ENCODE measurements at places on chromosomes 6 and 20.

GRCh38 chr6:131040866-131041265, 22.2 kb downstream of the EPB41L2 start:
- DNase-seq, result no peak

GRCh38 chr6:132812255-132812732, 2.1 kb upstream of the RPS12 start:
- DNase-seq, result no peak

DNA sequence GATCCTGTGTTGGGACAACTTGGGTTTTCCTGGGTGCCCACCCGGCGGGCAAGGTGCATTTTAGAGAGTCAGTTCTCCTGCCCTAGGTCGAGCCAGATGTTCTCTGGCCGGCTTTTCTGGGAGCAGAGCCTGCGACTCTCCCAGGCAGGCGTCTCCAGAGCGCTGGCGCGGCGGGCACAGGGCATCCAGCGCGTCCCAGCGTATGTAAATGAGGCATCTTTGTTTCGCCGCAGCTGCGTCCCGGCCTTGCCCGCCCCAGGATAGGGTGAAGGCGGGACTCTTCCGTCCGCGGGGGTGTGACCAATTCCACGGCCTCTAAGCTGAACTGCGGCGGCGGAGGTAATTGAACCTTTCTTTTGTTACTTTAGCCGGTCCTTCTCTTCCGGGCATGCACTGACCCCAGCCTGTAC, 9.1 kb downstream of the GRIK2 start:
- DNase-seq, result no peak

DNA sequence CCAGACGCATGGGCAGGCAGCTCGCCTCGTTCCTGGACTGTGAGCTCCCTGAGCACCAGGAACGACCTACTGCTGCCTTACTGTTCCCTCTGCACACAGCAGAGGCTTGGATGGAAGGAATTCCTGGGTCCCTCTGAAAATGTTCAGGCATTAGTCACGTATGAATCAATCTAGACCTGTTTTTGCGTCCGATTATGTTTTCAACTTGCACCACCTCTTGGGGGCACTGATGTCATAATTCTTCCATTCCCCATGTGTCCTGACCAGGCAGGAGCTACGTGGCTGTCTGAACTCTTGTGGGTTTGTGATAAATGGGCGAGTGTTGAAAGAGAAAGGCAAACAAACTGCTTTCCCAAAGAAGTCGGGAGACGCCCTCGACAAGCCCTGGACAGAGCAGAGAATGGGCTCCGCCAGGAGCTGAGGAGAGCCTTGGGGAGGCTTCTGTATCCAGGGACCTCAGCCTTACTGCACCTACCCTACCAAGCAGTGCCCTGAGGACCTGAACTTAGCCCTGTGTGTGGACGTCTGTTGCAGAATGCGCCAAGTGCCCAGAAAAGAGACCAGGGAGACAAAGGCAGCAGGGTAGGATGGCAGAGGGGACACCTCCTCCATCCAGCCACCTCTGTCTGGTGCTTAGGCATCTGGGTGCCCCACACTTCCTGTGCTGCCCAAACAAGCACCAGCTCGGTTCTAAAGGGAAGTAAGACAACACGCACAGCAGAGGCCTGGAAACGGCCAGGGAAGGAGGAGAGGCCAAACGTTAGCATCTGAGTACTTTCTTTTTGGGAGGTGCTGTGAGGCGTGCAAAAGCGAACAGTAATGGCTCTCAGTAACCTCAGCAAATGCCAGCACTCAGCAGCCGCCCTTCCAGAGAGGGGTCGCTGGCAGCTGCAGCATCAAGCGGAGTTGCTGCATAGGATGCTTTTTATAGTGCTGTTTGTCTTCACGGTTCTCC, 124.2 kb downstream of the LY86 start:
- DNase-seq, result no peak

- no peak for DNase-seq
These were observed 16.4 kb downstream of the CEBPB start for GRCh38 chr20:50207026-50207425.

DNA sequence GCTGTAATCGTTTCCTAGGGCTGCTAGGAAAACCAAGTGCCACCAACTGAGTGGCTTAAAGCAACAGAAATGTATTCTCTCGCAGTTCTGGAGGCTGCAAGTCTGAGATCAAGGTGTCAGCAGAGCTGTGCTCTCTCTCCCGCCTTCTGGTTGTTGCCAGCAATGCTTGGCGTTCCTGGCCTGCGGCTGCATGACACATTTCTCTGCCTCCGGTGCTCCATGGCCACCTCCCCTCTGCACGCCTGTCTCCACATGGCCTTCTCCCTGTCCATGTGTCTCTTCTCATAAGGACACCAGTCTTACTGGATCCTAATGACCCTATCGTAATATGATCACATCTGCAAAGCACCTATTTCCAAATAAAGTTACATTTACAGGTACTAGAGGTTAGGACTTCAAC, 91.7 kb upstream of the AKAP12 start:
- DNase-seq, result no peak

DNA sequence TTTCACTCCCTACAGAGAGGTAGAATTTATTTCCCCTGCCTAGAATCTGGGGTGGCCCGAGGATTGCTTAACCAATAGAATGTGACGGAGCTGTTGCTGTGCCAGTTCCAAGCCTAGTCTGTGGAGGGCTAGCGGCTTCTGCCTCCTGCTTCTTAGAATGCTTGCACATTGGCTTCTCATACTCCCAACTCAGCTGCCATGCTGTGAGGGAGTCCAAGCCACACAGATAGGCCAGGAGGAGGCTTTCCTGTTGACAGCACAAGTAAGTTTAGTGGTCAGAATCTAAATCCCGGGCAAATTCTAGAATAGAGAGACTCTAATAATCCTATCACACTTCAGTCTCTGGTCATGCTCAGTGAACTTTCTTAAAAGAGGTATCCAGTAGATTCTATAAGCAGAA, 57.5 kb upstream of the SNRPB2 start:
- DNase-seq, result peak; percentile 36

- no peak for DNase-seq
These were observed 19.4 kb downstream of the ALDH8A1 start for GRCh38 chr6:134930463-134930862.

- no peak for DNase-seq
These were observed 115.7 kb downstream of the RWDD2A start for GRCh38 chr6:83308833-83309232.

DNA sequence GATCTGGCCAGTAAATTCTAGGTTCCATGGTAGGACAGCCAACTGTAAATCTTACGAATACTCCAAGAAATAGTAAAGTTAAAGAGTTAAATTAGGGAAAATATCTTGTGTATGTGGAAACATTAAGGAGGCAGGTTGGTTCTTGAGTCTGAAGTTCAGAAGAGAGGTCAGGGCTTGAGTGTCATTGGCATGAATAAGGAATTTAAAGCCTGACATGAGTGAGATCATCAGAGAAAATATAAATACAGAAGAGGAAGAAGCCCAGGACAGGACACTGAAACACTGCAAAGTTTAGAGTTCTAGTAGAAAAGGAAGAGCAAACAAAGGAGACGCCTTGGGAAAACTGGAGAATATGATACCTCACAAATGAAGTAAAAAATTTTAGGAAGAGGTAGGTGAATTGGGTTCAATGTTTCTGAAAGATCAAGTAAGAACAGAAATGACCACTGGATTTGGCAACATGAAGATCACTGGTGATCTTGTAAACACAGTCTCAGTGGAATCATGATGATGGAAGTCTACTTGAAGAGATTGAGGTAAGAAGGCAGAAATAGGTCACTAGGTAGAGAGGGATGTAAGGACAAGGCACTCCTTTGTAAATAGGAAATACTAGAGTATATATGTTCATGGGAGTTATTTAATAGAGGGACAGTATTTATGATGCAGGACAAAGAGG, 41.6 kb upstream of the SYNCRIP start:
- no peak for DNase-seq

DNA sequence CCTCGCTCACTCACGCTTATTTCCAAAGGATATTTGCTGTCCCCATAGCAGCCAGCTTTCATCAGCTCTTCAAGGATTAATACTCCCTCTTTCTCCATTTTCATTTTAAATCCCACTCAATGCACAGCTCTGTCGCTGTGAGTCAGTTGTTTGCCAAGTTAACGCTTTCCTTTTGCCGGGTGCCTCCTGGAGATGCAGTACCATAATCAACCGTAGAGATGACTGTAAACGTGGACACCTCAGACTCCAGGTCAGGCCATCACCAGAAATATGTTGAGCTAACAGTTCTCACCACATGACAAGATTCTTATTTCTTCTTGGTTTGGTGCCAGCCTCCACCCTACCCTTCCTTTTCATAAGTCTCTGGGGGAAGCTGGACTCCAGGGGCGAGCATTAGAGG, 66.6 kb upstream of the TAB2 start:
- no peak for DNase-seq

DNA sequence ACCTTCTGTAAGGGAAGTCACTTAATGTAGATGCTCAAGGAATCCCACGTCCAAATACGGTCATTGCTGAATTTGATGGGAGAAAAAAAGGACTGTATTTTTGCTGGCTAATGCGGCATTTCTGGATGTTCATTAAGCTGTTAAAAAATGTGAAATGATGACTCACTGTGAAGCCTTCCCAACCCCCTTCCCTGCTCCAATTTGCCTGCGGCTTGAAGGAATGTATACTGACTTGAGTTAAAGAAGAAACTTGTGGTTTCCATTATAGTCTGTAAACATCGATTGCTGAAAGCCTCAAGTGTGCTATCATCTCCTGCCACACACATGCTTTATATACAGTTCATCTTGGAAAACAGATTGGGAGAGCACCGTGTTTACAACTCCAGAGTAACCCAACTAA, 249.1 kb upstream of the JAG1 start:
- no peak for DNase-seq

DNA sequence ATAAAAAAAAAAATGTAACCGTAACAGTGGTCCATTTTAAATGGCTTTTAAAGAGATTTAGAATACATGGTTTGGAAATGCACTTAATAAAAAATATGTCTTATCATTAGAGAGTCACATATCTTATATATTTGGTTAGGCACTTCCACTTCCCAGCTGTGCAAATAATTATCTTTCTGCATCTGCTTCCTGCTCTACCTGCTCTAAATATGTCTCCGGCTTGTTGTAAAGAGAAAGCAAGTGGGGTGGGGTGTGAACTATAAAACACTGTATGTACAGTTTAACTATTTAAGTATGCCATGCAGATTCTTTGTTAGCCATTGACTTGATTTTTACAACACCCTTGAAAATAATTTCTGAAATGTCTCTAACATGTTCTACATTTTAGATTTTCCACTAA, 106.3 kb downstream of the NKAIN2 start:
- no peak for DNase-seq

DNA sequence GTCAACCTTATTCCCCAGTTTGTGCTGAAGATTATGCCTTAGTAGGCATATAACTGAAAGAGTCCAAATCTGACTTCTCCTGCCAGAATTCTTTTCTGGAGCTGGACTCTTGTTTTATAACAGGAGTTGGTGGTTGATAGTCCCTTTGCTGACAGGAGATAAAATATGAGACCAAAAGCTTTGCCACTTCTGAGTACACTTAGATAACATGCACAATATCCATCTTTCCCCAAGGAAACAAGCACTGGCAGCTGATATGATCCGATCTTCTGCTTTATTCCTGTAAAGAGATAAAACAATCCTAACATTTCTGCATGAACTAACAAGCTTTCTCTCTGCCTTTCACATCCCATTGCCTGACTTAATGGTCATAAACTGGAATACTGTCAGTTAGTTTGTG, 1265.4 kb upstream of the ADGRB3 start:
- DNase-seq, result no peak

DNA sequence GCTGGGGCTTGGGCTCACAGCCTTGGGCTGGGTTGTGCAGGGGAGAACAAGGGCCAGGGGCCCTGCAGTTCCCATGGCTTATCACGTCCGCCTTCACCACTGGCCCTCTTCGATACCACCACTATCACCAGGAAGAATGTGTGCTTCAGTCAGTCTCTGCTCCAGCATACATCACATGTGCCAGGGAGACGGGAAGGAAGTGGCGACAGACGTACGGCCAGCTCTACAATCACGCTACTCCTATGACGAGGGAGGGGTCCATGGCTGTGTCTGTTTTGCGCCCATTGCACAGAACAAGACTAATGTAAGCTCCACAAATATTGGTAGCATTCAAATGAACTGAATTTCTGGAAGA, 72.1 kb downstream of the TRAM2 start:
- no peak for DNase-seq

DNA sequence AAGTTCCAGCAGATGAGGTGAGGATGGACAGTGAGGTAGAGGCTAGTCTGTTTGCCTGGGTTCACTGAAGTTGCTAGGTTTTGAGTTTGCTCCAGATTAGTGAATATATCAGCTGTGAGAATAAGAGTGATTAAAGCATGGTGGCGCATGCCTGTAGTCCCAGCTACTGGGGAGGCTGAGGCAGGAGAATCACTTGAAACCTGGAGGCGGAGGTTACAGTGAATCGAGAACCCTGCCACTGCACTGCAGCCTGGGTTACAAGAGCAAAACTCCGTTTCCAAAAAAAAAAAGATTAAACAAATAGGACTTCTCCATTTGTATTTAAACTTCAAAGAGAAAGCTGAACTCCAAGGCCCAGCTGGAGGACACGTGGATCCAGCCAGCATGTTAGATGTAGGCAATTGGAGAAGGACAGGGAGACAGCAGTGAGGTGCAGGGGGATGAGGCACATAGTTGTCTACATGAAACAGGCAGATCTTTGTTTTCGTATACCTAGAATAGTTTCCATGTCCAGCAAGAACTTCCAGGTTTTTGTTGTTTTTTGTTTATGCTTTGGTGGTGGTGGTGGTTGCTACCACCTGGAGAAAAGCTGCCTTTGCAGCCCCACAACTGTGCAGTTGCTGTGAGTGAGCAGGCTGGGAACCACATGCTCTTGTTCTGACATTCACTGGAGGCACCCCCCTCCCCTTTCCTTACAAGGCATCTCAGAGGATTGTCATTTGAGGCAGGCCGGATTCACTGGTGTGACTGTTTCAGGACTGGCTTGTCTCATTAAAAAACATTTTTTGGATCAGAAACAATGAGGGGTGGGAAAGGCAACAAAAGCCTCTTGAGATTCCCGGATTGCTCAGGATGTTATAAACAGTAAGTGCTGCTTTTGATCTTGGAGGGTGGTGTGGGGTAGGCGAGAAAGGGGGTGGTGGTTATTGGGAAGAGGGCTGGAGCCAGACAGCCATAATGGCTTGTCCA, 72.3 kb downstream of the JARID2 start:
- no peak for DNase-seq

DNA sequence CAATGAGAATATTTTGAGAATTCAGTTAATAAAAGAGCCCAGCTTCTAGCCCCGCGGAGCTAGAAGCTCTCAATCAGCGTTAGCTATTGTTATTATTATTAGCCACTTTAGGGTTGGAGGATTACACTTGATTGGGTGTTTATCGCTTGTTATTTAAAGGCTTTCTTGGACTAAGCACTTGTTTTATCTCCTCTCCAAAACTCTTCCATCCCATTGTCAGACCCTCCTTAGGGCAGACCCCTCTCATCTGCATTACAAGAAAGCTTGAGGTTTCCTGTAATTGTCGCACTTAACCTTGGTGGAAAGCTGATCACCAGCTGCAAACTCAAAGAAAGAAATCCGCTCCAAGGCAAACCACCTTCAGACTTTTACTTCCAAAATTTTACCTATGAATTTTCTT, 4.8 kb downstream of the DPPA5 start:
- DNase-seq, result no peak
